ENCODE measurements at places on chromosomes 16 and 17.

GRCh38 chr16:87319011-87319410 lies 1.8 kb upstream of the C16orf95 start:
- no peak for DNase-seq

- DNase-seq = no peak
These were observed 8.3 kb downstream of the CBFA2T3 start for GRCh38 chr16:88968589-88969280.

GRCh38 chr17:79053251-79053925 lies 21.2 kb upstream of the ENGASE start:
- no peak for DNase-seq

DNA sequence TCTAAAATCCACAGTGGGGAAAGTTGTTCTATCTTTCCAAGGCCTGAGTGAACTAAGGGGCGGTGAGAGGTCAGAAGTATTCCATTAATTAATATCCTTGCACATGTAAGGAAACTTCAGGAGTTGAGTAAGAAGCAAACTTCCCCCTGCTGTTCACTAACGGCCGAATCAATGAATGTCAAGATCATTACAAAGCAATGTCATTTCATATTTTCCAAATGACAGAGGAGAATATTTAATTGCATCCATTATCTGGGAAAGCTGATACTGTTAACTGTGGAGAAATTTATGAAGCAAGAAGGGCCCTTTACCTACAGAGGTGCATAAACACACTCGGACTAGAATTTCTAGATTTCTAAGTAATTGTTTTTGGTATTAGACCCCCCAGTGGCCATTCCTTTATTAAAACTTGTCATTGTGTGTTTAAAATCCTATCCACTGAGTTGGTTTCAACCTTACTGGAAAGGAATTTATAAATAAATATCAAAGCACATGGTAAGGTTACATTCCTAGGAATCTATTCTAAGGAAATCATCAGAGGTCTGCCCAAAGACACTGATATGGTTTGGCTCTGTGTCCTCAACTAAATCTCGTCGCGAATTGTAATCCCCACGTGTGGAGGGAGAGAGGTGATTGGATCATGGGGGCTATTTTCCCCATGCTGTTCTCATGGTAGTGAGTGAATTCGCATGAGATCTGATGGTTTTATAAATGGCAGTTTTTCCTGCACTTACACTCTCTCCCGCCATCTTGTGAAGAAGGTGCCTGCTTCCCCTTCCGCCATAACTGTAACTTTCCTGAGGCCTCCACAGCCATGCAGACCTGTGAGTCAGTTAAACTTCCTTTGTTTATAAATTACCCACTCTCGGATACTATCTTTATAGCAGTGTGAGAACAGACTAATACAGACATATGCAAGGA lies 20.4 kb upstream of the SMURF2 start:
- no peak for DNase-seq

- no peak for DNase-seq
These were observed 235.2 kb upstream of the CDH5 start for GRCh38 chr16:66131156-66131807.

DNA sequence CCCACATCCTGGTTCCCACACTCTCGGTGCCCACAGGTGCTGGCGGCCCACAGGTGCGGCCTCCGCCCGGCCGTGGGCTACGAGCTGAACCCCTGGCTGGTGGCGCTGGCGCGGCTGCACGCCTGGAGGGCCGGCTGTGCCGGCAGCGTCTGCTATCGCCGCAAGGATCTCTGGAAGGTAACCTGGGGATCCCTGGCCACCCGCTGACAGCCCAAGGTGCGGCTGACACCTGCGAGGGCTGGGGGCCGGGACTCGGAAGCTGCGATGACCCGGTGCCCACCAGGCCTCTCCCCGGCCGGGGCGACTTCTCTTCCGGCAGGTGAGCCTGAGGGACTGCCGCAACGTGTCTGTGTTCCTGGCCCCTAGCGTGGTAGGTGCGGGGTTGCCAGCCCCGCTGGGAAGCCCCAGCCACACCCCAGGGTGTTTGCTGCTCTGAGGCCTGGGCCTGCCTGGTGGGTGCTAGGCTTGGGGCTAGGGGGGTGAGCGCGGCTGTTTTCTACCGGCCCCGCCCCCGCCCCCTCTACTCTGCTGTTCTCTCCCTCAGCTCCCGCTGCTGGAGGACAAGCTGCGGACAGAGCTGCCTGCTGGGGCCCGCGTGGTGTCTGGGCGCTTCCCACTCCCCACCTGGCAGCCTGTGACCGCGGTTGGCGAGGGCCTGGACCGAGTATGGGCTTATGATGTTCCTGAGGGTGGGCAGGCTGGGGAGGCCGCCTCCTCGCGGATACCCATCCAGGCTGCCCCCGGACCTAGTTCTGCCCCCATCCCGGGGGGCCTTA lies 1.0 kb downstream of the ANTKMT start:
- DNase-seq = no peak

DNA sequence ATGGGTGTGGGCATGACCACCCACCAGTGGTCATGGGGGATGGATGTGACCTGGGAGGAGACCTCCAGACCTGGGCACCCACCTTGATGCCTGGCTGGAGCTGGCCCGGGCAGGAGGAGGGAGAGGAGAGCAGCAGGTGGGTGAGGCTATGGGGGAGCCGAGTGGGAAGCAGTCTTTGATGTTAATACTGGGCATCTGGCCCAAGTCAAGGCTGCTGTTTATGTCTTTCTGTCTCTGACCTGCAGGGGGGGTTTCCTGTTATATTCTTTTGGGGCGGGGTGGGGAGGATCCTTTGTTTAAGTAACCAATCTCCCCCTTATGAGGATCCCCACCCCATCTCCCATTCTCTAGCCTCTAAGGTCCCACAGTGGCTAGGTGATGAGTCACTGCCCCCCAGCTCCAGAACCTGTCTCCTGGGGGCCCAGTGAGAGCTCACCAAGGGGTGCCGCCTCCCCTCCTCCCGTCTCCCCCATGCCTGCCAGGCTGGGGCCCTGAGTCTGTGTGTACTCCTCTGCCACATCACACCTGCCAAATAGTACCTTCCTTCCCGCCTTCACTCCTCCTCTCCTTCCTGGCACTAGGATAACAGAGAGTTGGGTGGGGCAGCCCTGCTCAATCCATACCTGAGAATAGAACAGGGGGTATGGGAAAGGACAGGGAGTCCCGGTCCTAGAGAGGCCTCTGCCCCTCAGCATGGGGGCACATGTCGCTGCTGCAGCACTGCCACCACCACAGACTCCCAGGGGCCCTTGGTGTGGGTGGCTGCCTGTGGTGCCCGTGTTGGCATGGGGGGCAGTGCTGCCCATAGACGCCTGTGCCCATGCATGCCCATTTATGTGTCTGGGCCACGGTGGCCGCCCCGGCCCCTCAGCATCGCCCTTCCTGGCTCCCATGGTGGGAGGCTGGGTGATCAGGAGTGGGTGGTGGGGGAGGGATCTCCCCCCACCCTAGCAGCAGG lies 7.3 kb downstream of the THRA start:
- no peak for DNase-seq
